IMR-90 (cell line): ENCODE measurements at places on chromosomes 2 and 18.

DNA sequence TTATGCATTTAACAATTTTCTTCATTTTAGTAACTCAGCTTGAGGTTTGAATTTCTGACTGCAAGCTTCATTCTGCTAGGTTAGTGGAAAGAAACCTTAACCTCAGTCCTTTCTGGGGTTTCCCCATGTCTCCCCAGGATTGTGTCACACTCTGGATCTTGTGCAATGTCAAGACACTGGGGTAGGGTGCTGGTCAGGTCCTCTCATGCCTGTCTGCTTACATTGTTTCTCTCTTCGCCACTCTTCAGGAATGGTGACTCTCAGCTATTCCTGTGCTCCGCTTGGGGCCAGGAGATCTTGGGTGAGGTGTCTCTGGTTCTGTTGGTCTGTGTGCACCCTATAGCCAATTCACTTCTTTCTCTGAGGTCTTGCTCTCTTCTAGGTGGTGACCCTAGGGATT is 23.9 kb downstream of the CTLA4 start:
- no peak for DNase-seq

DNA sequence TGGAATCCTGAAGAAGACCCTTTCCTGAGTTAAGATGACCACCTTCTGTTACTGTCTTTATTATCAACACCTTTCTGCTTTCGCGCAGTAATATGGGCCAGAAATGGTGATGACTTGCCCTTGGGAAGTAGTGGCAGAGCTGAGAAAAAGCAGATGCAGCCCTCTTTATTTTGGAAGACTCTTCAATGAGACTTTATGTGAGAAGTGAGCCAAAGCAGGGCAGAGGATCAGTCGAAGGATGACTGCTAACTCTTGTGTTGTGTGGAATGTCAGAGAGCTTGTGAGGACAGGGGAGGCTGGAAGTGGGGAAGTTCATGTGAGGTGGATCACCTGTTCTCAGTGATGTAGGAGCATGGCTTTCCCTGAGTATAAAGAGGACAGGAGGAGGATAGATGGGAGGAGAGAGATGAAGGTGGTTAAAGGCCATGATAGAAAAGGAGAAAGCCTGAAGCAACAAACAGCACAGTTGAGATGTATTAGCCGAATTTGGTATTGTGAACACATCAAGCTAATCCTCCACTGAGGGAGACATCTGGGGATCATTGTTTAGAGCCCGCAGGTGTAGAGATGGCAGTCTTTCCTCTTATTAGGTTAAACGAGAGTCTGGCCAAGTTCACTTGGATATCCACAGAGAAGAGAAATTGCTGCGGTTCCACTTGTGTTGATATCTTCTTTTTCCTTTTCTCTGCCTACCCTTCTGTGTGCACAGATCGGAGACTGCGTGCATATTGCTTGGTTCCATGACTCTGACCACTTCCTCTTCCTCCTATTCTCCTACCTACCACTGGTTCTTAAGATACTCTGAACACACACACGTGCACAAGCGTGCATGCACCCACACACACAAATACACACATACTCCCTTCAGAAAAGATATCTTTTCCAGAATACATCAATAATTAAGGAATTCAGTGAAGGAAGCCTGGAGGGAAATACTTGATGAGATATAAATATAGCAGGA is 67.4 kb downstream of the SLC9A2 start:
- no peak for DNase-seq

DNA sequence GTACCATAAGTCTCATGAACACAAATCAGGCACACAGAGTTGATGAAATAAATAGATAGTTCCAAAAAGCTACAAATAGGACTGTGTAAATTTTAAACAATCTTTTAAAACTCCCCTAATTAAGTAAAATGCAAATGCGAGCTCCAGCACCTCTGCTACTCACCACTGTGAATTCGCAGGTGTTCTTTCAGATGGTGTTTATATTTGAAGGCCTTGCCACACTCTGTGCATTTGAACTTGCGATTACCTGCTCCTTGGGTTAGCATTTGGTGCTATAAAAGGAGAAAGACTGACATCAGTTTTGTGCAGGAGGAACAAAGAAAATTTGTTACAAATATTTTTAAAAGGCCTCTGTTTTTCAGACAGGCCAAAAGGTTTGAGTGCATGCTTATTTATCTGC is 118.9 kb downstream of the ZEB2 start:
- DNase-seq: no peak

GRCh38 chr2:128435576-128436478 is 117.2 kb upstream of the HS6ST1 start:
- no peak for DNase-seq

GRCh38 chr2:175187378-175187777 is 5.9 kb upstream of the ATP5MC3 start:
- DNase-seq: peak; percentile 11

- peak; percentile 18 for DNase-seq
Observed at GRCh38 chr18:8217051-8217564, 392.1 kb upstream of the RAB12 start.

- DNase-seq: peak; percentile 92
Observed at GRCh38 chr2:203683932-203684556, 22.4 kb upstream of the CD28 start.

DNA sequence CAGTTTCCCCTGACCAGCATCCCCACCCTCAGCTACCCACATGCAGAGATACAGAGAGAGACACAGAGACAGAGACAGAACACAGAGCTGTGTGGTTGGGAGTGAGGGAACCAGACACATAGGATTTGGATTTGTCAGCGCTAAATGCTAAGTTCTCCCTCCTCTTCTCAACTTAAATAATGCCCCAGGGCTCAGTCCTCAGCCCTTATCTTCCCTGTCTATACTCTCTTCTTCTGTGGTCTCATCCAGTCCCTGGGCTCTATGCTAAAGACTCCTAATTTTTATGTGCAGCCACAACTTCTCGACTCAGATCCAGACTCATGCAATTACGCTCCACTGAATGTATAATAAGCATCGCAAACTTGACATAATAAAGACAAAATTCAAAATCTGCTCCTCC is 47.1 kb downstream of the COLEC12 start:
- no peak for DNase-seq

DNA sequence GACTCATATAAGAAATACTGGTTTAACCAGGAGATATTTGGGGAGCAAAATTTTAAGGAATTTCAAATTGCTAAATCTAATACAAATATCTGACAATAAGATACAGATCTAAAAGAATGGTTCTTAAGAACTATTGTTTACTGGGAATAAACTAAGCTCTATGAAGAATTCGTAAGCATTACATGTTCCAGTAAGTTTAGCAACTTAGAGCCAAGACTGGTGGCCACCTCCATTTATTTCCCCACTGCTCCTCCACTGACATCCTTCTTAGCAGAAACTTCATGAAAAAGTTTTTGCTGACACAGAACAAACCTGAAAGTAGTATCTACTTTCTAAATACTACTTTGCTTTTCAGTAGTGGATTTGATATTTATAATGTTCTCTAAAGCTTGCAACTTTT is 83.0 kb downstream of the ACSL3 start:
- peak; percentile 63 for DNase-seq

DNA sequence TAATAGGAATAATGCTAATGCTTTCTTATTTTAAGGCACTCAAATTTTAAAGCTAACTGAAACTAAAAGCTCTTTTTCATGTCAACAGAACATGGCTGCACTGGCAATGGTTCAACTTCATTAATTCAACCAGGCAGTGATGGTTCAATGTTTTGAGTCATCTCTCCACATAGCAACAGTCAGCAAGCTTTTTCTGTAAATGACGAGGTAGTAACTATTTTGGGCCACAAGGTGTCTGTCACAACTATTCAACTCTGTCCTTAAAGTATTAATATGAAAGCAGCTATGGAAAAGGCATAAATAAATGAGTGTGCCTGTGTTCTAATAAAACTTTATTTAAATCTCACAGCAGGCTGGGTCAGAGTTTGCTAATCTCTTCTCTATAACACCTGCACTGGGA is 1425.6 kb upstream of the PIK3C3 start:
- peak; percentile 16 for DNase-seq

DNA sequence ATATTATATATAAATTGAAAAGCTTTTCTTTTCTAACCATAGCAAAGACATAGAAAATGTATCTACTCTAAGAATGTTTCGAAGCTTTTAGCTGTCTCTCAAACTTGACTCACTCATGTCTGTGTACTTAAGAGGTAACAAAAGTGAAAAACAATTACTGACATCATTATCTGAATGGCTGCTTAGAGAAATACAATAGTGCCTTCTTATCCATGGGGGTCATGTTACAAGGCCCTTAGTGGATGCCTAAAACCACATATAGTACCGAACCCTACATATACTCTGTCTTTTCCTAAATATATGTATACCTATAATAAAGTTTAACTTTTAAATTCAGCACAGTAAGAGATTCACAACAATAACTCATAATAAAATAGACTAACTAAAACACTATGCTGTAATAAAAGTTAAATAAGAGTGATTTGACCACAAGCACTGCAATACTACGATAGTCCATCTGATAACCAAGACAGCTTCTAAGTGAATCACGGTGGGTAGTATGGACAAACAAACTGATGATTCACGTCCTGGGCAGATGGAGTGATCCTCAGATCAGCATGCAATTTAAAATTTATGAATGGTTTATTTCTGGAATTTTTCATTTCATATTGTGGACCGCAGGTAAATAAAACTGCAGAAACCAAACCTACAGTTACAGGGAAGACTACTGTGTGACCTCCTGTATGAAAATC is 246.2 kb downstream of the XIRP2 start:
- peak; percentile 93 for DNase-seq

DNA sequence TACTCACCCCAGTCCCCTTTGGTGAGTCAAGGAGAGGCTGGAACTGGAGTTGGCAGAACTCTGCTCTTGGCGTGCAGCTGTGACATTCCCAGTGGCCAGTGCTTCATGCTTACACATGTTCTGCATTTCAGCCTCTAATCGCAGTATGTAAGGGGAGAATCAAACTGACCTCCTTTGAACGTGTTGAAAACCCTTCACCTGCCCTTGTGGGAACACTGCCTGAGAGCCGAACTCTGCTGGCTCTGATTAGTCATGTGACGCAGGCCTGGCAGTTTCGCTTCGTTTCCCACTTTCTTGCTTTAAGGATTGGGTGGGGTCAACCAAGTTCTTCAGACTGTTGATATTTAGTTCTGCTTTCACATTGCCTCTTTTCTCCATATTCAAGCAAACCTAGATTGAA is 173.8 kb upstream of the BCL2L11 start:
- DNase-seq: no peak

DNA sequence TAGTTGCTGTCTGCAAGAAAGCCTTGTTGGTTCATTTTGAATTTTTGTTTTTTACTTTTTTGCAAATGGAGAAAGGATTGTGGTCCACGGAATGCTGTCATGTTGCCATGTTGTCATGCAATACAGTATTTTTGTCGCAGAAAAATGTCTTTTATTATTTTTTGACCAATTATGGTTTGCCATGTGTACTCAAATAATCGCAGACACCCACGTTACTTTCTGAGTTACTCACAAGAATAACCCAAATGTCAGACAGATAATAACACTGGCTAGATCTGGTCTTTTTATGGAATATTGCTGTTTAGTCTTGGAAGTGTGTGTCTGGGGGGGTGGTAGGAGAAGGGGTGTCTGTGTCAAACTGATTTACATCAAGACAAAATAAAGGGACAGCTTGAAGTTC is 188.9 kb downstream of the LTBP1 start:
- peak; percentile 52 for DNase-seq

GRCh38 chr2:196804381-196804780 is 4.8 kb downstream of the C2orf66 start:
- no peak for DNase-seq

GRCh38 chr2:85169581-85169980 is 36.4 kb downstream of the TCF7L1 start:
- no peak for DNase-seq

DNA sequence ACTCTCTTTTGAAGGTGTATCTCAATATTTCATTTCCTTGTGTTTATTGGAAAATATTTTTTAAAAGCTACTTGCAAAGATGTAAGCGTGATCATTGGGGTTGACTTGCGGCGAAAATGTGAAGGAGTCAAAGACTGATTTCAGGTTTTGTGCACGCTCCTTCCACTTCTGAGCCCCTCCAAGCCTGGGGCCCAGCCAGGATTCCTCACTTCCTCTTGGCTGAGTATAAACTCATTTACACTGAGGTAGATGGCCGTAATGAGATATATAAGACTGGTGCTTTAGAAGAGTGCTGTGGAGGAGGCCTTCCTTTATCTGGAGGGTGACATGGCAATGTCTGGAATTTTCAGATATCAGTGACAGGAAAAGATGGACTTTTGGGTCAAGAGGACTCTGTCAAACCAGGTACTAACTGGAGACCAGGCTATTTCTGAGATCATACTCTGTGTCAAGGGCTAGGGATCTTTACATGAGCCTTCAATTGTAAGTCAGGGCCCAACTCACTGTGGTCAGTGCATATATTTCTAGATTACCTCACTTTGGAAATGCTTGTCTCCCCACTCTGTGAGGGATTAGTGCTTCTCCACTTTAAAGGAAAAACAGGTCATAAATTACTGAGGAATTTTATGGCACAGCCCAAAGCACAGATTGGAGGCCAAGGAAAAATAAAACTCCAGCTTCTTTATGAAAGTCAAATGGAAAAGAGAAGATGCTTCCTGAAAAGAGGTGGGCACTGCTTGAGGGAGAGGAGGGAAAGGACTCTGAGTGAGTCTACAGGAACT is 22.8 kb downstream of the PRKCE start:
- peak; percentile 42 for DNase-seq

DNA sequence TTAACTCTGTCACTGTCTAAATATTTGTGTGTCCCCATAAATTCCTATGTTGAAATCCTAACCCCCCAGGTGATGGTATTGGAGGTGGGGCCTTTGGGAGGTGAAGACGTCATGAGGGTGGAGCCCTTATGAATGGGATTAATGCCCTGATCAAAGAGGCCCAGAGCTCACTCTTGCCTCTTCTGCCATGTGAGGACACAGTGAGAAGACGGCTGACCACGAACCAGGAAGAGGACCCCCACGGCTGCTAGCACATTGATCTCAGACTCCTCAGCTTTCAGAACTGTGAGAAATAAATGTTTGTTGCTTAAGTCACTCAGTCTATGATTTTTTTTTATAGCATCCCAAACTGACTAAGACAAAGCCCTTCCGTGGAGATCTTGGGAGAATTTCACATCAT is 71.2 kb downstream of the BCL2L11 start:
- DNase-seq: no peak

- DNase-seq: no peak
Observed at GRCh38 chr18:26963292-26963691, 97.8 kb upstream of the AQP4 start.

GRCh38 chr2:239303711-239304532 is 96.9 kb downstream of the HDAC4 start:
- DNase-seq: no peak

- no peak for DNase-seq
Observed at GRCh38 chr2:216911008-216911407, 51.1 kb upstream of the TNP1 start.

GRCh38 chr2:43099797-43100196 is 126.6 kb downstream of the ZFP36L2 start:
- no peak for DNase-seq

DNA sequence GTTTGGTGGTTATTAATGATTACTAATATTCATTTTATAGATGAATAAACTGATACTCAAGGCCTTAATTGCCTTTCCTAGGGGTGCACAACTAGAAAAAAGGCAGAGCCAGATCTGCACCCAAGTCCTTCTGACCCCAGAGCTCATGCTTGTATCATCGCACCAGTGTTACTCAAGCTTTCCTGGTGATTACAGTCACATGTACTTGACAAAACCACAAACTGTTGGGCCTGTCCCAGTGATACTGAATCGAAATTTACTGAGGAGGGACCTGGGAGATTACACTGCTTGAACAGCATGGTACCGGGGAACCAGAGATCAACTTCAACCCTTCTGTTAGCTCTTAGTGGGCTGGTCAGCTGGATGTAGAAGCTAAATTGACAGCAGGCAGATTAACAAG is 33.7 kb downstream of the FASTKD2 start:
- DNase-seq: peak; percentile 34
